ENCODE measurements at places on chromosomes 12 and 14.

- no peak for DNase-seq
Measured at GRCh38 chr14:34093883-34094282, 143.0 kb upstream of the EGLN3 start.

- DNase-seq, result no peak
Measured at GRCh38 chr12:49274396-49275069, 9.7 kb downstream of the TUBA1C start.

GRCh38 chr14:104346608-104347007, 208.2 kb downstream of the KIF26A start:
- no peak for DNase-seq

DNA sequence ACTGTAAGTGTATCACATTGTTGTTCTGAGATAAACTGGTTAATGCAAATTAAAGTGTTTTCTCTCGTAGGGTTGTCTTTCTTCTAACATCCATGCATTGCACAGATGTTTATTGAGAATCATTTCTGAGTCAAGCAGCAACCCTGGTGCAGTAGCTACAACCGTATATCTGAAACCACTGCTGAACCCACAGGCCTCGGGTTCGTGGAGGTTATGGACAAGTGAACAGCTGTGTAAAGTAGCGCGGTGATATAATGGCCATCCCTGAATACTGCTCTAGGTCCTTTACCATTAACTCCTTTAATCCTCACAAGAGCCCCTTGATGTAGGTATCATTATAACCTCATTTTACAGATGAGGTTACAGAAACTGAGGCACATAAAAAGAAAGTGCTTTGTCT, 486.1 kb upstream of the TMEM132C start:
- no peak for DNase-seq

DNA sequence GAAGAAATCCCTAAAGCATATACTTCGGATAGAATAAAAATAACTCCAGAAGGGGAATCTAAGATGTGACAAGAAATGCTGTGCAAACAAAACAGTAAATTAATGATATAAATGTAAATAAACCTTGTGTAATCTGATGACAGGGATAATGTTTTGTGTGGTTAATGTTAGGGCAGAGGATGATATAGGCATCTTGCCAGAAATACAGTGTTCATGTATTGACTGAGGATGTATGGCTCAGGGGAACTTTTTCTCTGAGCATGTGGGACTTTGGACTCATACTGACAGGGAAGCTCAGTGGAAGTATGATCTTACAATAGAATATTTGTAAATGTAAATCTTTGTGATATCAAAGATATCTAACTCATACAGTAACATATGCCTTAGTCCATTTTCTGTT, 420.2 kb downstream of the TMTC2 start:
- no peak for DNase-seq

- no peak for DNase-seq
Measured at GRCh38 chr12:12684375-12685106, 11.4 kb downstream of the GPR19 start.

GRCh38 chr14:20332431-20332787, 670 bp downstream of the CCNB1IP1 start:
- DNase-seq, result no peak

DNA sequence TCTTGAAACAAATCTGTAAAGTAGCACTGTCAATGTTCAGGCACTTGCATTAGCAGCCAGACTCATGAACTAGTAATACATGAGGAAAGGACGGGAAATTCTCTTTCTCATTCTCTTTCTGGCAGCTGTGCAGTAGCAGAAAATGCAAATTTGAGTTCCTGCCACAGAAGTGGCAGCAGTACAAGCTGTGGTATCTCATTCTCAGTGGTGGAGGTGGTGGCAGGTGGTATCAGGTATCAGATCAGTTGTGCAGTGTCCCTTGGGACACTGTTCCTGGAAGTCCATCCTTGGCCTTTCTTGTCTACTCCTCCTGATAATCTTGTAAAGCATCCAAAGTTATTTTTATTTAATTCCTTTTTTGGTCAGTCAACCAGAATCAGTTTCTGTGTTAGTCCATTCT, 103.0 kb downstream of the C12orf42 start:
- no peak for DNase-seq

- no peak for DNase-seq
Measured at GRCh38 chr14:54299410-54300363, 97.1 kb upstream of the CDKN3 start.

DNA sequence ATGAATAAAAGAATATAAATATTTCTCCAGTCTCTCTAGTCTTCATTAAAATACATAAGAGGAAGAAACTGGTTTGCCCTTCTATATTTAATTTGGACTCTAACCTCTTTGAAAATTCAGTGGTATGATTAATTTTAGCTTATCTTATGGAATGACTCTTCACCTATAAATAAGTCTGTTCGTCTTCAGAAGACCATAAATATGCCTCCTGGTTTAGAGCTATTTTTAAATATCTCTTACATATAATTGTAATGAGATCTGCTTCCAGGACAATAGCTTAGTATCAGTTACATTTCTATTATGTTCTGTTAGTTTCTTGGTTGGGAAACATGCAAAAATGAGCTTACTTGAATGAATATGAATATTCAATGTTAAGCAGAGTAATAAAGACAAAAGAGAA, 257.5 kb upstream of the HMGA2 start:
- DNase-seq, result no peak

- DNase-seq, result no peak
Measured at GRCh38 chr12:40312982-40313576, 88.3 kb downstream of the LRRK2 start.

DNA sequence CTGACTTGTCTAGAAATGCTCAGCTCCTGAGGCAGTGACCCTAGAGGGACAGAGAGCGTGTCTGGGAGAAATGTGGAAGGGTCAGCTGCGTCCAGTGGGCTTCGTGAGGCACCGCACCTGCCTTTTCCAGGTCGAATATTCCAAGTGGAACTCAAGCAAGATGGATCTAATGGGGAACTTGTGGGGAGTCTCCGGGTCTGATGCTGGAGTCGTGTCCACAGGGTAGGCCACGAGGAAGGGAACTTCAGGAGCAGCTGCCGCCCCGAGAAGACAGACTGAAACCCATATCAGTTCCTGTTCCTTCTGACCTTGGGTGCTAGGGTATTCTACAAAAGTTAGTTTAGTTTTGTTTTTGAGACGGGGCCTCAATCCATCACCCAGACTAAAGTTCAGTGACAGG, 67.5 kb downstream of the TNFAIP2 start:
- DNase-seq, result no peak
